ENCODE measurements at places on chromosomes 3 and 15.

GRCh38 chr3:133447750-133448477 lies 48.1 kb downstream of the BFSP2 start:
- DNase-seq, result no peak

DNA sequence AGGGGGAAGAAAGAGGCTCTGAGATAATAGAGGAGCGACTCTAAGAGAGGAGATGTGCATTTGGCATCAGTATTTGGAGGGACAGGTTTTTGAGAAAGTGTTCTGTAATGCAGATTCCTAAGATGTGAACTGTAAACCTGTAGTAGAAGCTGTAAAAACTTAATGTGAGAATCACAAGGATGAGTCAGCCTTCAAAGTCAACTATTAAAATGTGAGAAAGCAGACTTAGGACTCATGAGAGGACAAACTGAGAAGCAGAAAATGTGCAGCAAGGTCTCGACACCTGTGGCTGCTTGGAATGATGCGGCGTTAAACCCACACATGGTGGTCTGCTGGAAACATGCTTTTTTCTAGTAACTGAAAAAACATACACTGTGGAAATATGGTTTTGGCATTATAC lies 36.0 kb downstream of the USP13 start:
- DNase-seq, result no peak

- no peak for DNase-seq
Observed at GRCh38 chr15:64693134-64693533, 82.3 kb downstream of the RBPMS2 start.

- DNase-seq, result peak; percentile 80
Observed at GRCh38 chr3:115790759-115791158, 167.4 kb downstream of the GAP43 start.

GRCh38 chr15:49423021-49423420 lies at the start of gene FGF7:
TSS of gene FGF7 (plus strand) at chr15:49423242. CDS start at chr15:49424298, 1,056 bp downstream.
- DNase-seq, result no peak

GRCh38 chr3:106176734-106177133 lies 307.9 kb upstream of the CBLB start:
- peak; percentile 82 for DNase-seq

GRCh38 chr3:13846716-13847570 lies 32.9 kb downstream of the WNT7A start:
- no peak for DNase-seq

DNA sequence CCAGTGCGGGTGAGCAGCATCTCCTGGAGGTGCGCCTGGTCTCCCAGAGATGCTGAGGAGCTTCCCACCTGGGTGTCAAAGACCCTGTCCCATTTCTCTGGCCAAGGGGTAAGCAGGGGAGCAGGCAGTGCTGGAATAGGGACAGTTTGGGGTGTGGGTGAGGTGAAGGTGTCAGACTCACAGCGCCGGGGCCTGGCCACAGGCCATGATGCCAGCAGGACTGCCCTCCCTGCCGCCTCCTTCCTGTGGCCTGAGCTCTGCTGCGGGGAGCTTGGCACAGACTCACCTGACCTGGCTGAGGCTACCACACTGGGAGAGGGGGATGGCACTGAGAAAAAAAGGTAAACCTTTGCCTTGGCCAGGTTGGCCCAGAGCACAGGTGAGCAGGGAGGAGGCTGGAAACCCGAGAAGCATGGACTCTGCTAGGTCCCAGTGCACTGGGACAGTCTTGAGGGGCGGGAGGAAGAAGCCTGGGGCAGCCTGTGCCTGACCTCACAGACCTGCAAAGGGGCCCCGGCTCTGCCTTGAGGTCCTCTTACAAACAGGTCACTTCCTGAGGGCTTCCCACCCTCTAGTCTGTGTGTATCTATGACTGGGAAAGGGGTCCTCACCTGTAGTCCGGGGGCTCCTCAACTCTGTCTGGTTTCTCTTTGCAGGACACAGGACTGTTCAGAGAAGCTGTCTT lies 28.2 kb downstream of the GRAMD2A start:
- DNase-seq, result no peak

- peak; percentile 28 for DNase-seq
Observed at GRCh38 chr3:126731044-126731443, 27.0 kb downstream of the CHCHD6 start.

DNA sequence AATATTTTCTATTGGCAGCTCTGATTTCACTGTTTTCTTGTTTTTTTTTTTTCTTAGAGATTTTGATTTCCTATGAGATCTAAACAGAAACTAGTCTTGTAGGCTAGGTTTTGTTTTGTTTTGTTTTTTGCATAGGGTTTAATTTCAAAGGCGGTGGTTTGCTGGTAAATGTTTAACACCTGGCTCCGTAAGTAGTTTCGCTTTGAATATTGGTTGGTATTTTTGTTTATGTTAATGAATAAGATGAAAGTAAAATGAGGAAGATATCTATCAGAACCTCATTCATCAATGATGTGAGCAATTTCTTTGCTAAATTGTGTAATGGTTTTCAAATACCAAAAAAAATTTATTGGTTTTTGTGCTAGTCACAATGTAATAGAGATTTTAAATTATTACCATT lies 39.7 kb upstream of the TM4SF1 start:
- no peak for DNase-seq

All from activated CD8-positive, alpha-beta T cell treated with anti-CD3 and anti-CD28 coated beads for 36 hours (primary cell).